ENCODE measurements at places on chromosomes 1 and 21.
A peak's percentile ranks its signal among the peaks of the same experiment; 100 is the strongest.

DNA sequence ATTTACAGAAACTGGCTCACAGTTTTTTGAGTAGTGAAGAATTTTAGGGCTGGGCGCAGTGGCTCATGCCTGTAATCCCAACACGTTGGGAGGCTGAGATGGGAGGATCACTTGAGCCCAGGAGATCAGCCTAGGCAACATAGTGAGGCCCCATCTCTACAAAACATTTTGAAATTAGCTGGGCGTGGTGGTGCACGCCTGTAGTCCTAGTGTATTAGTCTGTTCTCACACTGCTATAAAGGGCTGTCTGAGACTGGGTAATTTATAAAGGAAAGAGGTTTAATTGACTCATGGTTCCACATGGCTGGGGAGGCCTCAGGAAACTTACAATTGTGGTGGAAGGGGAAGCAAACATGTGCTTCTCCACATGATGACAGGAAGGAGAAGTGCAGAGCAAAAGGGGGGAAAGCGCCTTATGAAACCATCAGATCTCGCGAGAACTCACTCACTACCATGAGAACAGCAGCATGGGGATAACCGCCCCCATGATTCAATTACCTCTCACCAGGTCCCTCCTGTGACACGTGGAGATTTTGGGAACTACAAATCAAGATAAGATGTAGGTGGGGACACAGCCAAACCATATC, 24.4 kb upstream of the DYRK1A start:
- DNase-seq = no peak

DNA sequence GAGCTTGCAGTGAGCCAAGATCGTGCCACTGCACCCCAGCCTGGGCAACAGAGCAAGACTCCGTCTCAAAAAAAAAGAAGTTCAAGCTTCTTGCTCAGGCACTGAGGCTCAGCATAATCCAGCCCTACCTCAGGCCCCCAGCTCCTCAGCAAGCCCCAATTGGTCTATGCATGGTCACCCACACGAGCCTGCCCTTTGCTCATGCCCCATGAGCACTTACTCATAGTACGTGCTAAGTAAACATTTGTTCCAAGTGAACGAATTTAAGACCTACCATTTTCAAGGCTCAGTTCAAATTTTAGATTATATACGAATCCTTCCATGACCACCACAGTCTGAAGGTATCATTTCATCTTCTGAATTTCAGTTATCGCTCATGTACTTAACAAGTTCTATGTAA, 4.3 kb downstream of the PDZK1 start:
- DNase-seq = no peak

- no peak for DNase-seq
Measured at GRCh38 chr1:172883387-172883791, 167.4 kb downstream of the TNFSF18 start.

GRCh38 chr1:91582431-91582921, 81.8 kb downstream of the CDC7 start:
- peak; percentile 87 for DNase-seq

DNA sequence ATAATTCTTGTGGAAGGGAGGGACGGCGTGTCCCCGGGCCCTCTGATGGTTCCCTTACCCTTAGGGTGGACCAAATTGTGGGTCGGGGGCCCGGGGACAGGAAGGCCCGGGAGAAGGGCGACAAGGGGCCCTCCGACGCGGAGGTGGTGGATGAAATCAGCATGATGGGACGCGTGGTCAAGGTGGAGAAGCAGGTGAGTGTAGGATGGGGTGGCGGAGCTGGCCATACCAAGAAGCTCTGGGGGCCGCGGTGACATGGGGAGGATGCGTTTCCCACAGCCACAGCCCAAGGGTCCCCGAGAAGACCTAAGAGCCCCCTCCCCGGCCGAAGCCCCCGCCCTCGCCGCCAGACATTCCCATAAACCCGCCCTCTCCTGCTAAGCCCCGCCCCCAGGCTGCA, 24.6 kb downstream of the CITED4 start:
- DNase-seq = no peak

- no peak for DNase-seq
Measured at GRCh38 chr21:14284481-14284880, 68.5 kb downstream of the RBM11 start.

- DNase-seq = no peak
Measured at GRCh38 chr1:2080884-2081283, 30.7 kb downstream of the PRKCZ start.

All from AG09309 (cell line).